ENCODE measurements at places on chromosomes 7 and 10. TPM values are rescaled to one million over a fixed set of nuclear protein-coding genes. Genes with fewer than 3 reads are reported as not detected.

DNA sequence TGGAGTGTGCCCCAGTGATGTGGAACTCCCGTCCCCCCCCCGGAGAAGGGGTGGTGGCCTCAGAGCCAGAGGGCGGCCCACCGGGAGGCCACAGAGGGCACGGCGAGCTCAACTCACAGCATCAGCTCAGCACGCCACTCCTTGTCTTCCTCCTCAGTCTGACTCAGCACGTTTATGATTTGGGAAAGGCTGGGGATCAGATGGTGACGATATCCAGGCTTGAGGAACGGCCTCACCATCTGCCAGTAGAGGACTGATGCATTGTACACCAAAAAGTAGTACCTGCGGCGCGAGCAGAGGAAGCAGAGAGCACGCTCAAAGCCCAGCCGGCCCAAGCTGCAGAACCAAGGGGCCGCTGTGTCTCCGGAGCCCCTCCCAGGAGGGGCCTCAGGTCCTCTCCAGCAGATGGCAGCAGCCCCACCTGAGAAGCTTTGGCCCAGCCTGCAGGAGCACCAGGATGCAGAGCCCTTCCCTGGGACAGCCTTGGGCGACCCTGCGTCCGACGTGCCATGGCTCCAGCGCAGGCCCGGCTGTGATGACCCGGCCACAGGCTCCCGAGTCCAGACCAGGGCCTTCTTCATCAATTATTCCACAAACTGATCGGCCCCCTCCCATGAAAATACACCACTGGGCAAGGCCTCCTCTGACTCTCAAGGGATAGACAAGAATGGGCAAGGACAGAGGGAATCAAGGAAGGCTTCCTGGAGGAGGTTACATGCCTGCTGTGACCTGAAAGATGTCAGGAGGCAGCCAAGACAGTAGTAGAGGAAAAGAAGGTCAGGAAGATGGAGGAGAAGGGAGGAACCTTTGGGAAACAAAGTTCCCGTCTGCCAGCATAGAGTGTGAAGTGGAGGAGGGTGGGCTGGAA is 3.7 kb downstream of the CFAP46 start:
- H3K27me3 ChIP-seq: peaks cover 6% of the 10 kb centered on the region
- peaks cover 3% of the 10 kb centered on the region for H3K4me1 ChIP-seq
- H3K27ac ChIP-seq: no peak overlapping the region
- no peak overlapping the region for H3K4me3 ChIP-seq
- peak; percentile 62 for DNase-seq

CPA1 gene
- not detected for total RNA-seq

OR6B1 gene
- total RNA-seq: not detected

DNA sequence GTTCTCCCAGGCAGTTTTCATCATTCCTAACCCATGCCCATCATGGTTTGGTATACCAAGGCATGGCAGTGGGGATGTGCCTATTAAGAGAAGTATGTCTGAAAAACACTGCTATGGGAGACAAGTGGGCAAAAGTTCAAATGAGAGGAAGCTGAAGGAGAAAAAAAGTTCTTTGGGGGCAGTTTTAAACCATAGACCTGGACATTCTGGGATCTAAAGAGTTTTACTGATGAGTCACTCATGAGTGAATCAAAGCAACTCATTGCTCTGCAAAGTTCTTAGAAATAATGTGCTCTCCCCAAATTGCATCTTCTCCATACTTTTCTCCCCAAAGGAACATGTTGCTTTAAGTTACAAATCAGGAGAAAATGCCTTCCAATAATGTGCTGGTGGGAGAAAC is 256.9 kb upstream of the MTPN start:
- H3K27ac ChIP-seq: no peak overlapping the region
- no peaks in the 10 kb centered on the region for H3K4me1 ChIP-seq
- peaks cover 8% of the 10 kb centered on the region for H3K36me3 ChIP-seq
- no peak for DNase-seq
- H3K4me3 ChIP-seq: no peak overlapping the region
